ENCODE measurements at places on chromosomes 2 and 18.
A peak's percentile ranks its signal among the peaks of the same experiment; 100 is the strongest.

GRCh38 chr2:58434692-58435091 is 193.6 kb upstream of the FANCL start:
- DNase-seq: no peak

DNA sequence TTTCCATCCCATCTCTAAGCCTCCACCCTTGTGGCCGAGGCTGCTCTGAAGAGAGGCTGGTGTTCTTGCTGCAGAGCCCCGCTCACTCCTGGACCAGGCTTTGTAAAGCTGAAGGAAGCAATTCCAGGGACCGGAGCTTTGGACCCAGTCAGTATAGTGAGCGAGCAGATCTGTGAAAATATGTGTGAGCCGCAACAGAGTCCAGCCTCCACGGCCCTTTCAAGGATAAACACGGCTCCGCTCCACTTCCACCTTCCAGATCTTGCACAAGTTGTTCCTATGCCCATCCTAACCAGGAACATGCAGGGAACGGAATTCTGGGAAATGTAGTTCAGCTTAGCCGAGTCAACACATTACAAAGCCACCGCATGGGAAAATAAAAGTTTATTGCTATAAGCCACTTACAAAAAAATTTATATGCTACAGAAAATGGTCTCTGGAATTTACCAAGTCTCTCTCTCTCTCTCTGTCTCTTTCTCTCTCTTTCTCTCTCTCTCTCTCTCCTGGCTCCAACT is 151.7 kb upstream of the ZNF521 start:
- no peak for DNase-seq

GRCh38 chr18:67672155-67672554 is 155.6 kb upstream of the DSEL start:
- DNase-seq: no peak

DNA sequence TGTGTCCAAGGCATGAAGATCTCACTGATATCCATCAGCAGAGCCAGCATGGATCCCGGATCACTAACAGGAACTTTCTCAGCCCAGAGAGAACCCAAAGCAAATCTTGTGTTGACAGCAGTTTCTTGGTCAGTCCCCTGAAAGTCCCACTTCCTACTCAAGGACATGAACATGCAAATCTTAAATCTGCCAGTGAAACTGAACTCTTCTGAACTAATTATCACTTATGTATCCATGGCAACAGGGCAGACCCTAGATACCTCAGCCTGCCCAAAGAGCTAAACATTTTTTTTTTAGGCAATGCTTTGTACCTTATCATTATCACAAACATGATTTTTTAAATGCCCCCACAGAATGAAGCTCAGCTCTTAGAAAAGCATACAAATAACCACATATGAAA is 127.8 kb upstream of the DDX18 start:
- DNase-seq: no peak

DNA sequence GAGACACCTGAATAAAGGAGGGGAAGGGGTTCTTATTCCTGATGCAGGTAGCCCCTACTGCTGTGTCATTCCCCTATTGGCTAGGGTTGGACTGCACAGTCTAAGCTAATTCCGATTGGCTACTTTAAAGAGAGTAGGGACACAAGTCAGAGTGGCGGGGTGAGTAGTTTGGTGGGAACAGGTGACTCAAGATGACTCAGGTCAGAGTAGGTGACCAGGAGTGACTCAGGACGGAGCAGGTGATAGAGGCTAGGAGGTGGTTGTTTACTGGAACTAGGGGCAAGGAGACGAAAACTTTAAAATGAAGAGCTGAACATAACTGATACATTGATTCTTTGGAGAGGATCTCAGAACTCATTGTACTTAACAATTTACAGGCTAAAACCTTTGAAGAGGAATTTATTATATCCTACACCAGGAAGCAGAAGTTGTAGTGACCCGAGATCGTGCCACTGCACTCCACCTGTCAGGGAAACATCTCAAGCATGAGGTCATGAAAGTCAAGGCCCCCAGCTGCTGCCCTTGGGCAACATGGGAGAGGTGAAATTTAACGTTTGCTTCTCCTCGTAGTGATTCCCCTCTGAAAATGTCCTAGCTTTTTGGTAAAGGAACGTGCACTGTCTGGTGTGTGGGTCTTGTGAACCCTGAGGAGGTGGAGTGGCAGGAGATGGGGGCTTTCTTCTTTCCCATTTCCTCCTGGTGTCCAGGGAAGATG is 4.5 kb upstream of the CYP27A1 start:
- no peak for DNase-seq

- no peak for DNase-seq
Measured at GRCh38 chr2:75466708-75467311, 93.9 kb downstream of the EVA1A start.

- DNase-seq: no peak
Measured at GRCh38 chr2:215831296-215831913, 181.9 kb downstream of the MREG start.

DNA sequence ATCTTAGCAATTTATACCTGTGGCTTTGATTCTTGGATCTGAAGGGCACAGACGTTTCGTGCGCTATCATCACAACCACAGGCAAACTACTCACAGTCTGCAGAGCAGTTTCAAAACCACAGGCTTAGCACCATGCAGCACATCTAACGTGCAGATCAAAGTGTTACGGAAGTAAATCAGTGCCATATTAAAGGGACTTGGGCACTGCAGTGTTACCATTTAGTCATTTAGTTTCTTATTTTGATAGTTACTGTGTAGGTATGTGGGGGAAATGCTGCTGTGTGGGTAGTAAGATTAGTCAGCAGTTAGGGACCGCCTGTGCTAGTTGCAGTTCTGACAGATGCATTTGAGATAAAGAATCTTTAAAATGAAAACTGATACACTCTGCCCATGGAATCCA is 384.0 kb downstream of the NBAS start:
- DNase-seq: peak; percentile 29

- DNase-seq: no peak
Measured at GRCh38 chr18:68438536-68438935, 276.4 kb downstream of the TMX3 start.

DNA sequence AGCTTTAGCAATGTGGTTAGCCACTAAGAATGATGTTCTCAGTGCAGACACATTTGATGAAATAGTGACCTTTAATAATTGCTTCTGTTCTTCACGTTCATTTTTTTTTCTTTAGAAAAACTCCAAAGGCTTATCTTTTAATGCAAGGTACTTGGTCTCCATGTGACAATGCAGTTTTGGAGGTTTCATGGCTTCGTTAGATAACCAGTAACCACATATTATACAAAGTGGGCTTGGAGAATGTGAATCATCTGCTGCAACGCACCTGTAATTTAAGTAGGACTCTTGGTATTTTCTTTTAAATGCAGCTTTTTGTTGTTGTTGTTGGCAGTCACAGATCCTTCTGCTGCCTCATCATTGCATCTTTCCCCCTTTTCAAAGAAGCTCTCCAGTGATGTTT is 1606.3 kb downstream of the SUCLG1 start:
- no peak for DNase-seq

- DNase-seq: no peak
Measured at GRCh38 chr18:24427484-24427883, 1.0 kb downstream of the IMPACT start.

DNA sequence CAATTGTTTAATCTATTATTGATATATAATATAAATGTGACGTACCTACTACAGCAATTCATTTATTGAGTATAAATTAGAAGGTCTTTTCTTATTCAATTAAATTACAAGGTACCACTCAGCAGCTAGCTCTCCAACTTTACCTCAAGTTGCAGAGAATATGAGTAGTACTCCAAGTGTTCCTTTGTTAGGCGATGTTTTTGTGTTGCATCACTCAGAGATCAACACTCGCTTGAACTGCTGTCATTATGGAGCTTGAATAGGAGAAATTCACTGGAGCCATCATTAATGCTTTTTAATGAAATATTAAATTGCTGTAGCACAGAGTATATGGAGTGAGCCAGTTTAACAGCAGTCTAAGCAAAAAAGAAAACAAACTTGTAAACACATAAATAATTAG is 320.0 kb downstream of the FSIP2 start:
- DNase-seq: no peak

- DNase-seq: no peak
Measured at GRCh38 chr2:64939332-64939917, 49.8 kb upstream of the SLC1A4 start.

DNA sequence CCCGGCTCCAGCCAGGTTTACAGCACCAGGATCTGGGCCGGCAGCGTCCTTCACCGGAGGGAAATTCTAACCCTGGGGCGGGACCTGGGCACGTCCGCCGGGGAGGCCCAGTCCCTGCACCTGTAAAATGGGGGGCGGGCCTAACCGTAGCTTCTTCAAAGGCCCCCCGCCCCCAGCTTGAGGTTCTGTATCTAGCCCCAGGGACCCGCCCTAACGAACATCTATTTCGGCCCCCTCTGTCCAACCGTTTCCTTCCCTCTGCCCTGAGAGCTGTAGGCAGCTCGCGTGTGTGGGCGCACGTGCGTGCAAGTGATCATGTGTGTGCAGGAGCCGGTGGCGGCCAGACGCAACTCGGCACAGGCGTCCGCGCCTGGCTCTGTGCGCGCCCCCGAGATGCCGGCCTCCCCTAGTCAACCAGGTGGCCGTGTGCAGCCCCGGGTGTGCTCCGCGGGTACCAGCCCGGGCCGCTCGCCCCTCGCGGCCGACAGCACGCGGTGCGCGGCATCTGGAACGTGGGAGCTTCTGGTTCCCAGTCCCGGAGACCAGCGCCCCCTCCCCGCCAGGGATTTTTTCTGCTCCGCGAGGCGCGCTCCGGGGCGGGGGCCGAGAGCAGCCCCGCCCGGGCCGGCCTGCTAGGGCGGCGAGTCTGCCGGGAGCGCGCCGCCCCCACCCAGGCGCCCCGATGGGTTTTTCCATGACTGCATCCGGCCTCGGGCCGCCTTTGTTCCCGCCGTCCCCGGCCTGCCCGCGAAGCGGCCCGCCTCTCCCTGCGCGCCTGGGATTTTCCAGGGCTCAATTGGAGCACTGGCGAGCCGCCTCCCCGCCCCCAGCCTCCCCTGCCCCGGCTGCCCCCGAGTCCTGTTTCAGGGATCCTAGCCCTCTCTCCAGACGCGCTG is 21.2 kb downstream of the TEX44 start:
- DNase-seq: no peak

GRCh38 chr2:168392024-168392423 is 64.0 kb upstream of the CERS6 start:
- DNase-seq: no peak

- DNase-seq: no peak
Measured at GRCh38 chr2:6590442-6590841, 275.3 kb downstream of the CMPK2 start.

GRCh38 chr2:181456660-181457120 is 496 bp upstream of the ITGA4 start:
- DNase-seq: peak; percentile 44

DNA sequence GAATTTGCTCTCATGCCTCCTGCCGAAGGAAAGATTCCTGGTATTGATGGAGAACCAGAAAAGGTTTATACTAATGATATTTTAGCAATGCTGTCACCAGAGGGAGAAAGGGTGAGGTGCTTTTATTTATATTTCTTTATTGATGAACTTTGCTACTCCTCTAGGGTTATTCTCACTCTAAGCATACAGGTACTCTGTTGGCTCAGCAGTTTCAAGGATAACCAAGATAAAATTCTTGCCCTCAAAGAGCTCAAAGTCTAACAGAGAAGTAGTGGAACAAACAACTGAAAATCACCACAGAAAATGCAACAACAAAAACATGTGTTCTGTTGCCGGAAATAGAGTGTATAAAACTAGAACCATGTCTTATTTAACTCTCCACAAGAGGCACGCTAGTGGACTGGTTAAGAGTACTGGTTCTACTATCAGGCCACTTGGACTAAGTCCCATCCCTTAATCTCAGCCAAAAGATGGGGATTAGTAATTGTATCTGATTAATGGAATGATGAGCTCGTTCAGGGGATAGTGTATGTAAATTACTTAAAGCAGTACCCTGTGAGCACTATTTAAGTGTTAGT is 103.6 kb downstream of the DNAH6 start:
- DNase-seq: no peak

GRCh38 chr18:12776821-12777471 is 74.1 kb downstream of the PSMG2 start:
- no peak for DNase-seq

- no peak for DNase-seq
Measured at GRCh38 chr18:13638719-13639595, 87.4 kb downstream of the FAM210A start.

- no peak for DNase-seq
Measured at GRCh38 chr2:61582165-61582564, 44.0 kb upstream of the XPO1 start.

DNA sequence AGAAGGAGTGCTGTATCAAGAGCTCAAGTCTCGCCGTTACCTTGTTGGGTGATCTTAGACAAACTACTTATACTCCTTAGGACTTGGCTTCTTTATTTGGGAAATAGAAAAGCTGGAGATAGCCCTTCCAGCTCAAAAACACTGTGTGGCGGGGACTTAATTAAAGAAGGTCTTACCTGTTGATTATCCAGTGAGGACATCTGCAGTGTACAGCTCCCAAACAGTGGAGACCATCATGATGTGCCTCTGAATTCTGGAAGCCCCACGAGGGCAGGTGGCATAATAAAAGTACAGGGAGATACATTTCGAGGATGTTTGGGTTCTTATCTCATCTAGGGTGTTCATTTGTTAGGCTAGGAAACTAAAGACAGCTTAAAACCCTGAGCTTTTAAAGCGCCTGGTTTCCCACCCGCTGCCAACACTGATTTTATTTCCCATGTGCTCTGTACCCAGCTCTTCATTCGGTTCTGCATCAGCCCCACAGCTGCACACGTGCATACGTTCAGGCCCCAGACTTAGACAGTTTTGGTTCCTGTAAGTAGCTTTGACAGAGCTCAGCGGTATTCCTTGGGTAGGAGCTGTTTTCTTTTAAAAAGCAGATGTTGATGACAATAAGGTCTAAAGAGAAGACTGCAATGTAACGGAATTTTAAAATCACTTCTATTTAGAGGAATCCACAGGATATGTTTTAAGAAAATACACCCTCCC is 80.5 kb upstream of the SIX2 start:
- DNase-seq: no peak

- DNase-seq: no peak
Measured at GRCh38 chr2:120604767-120605166, 130.9 kb upstream of the GLI2 start.

GRCh38 chr2:12549641-12550040 is 167.1 kb upstream of the TRIB2 start:
- DNase-seq: no peak

DNA sequence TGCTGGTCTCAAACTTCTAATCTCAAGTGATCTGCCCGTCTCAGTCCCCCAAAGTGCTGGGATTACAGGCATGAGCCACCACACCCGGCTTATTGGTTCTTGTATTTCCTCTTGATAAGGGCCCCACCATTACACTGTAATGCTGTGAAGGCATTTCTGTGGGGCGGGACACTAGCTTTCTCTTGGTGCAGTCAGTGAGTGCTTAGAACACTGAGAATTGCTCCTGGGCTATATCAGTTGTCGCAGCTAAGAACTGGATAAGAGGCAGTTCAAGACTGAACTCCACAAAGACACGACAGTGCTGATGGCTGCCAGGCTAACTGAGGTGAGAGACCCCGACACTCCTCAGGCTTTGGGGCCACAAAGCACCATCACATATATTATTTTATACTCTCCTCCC is 2.1 kb downstream of the KHK start:
- no peak for DNase-seq

All from stimulated activated CD8-positive, alpha-beta memory T cell treated with anti-CD3 and anti-CD28 coated beads, Interleukin-4, amount 100 ng/mL, for 1 hour (primary cell).